CD8-positive, alpha-beta memory T cell (primary cell): ENCODE measurements at places on chromosomes 5 and 9. TPM values are rescaled to one million over a fixed set of nuclear protein-coding genes. Genes with fewer than 3 reads are reported as not detected.

SPINK7 gene
- not detected for polyA plus RNA-seq

LCNL1 gene
- 0.16 TPM for polyA plus RNA-seq

FBLL1 gene
- polyA plus RNA-seq: not detected

SH2D3C gene
- polyA plus RNA-seq: 50.7 TPM

TOR1A gene
- 73.8 TPM for polyA plus RNA-seq

RUSC2 gene
- not detected for polyA plus RNA-seq

SPATA24 gene
- 4.2 TPM for polyA plus RNA-seq

ANKRD31 gene
- polyA plus RNA-seq: 0.33 TPM

STK32A gene
- polyA plus RNA-seq: not detected

RNF208 gene
- polyA plus RNA-seq: not detected

LHX2 gene
- not detected for polyA plus RNA-seq

HARS2 gene
- polyA plus RNA-seq: 21.0 TPM

GTF3C4 gene
- polyA plus RNA-seq: 4.3 TPM

QRFP gene
- polyA plus RNA-seq: not detected

SAXO1 gene
- polyA plus RNA-seq: not detected

SLCO6A1 gene
- not detected for polyA plus RNA-seq

MOB3B gene
- polyA plus RNA-seq: 0.07 TPM

NIPAL4 gene
- not detected for polyA plus RNA-seq

NR6A1 gene
- not detected for polyA plus RNA-seq

RORB gene
- 0.05 TPM for polyA plus RNA-seq

STK10 gene
- polyA plus RNA-seq: 170 TPM
